Glutamatergic neuron (in vitro differentiated cells): ENCODE measurements at places on chromosomes 2 and 18. TPM values are rescaled to one million over a fixed set of nuclear protein-coding genes. Genes with fewer than 3 reads are reported as not detected.

The SLC30A3 gene
- total RNA-seq = 1.3 TPM

The HOXD11 gene
- total RNA-seq = not detected

The ST3GAL5 gene
- 46.5 TPM for total RNA-seq

The RUFY4 gene
- total RNA-seq = not detected

The SNRNP200 gene
- 136 TPM for total RNA-seq

The C2orf66 gene
- total RNA-seq = 0.34 TPM

The IL1R1 gene
- 0.17 TPM for total RNA-seq

The TSPYL6 gene
- total RNA-seq = 0.27 TPM

The FIGN gene
- total RNA-seq = 12.4 TPM

The TM4SF20 gene
- total RNA-seq = not detected

The CNDP1 gene
- total RNA-seq = 0.27 TPM

The MOGAT1 gene
- not detected for total RNA-seq

The C2orf80 gene
- total RNA-seq = not detected

The SULT1C2 gene
- not detected for total RNA-seq

The TMEM182 gene
- total RNA-seq = 5.8 TPM

The ATP6V1B1 gene
- not detected for total RNA-seq

The SNORC gene
- 2.4 TPM for total RNA-seq

The SPC25 gene
- total RNA-seq = 7.1 TPM

The CCL20 gene
- not detected for total RNA-seq

The NAT8 gene
- not detected for total RNA-seq

The SCN3A gene
- total RNA-seq = 22.2 TPM

The SPP2 gene
- not detected for total RNA-seq

The UGT1A5 gene
- total RNA-seq = not detected

The OSBPL1A gene
- 27.5 TPM for total RNA-seq

The HOXD9 gene
- 0.44 TPM for total RNA-seq

The KCNS3 gene
- total RNA-seq = 5.5 TPM

The IL1F10 gene
- not detected for total RNA-seq

The NLRC4 gene
- not detected for total RNA-seq

The CHRNA1 gene
- total RNA-seq = 161 TPM

The FMNL2 gene
- total RNA-seq = 166 TPM

The RNF152 gene
- 16.9 TPM for total RNA-seq

The FAM237A gene
- not detected for total RNA-seq

The PDCD1 gene
- total RNA-seq = not detected

The EIF2B4 gene
- total RNA-seq = 53.6 TPM

The SCYGR4 gene
- total RNA-seq = not detected

The LRATD1 gene
- total RNA-seq = 19.4 TPM

The SLC19A3 gene
- total RNA-seq = 1.7 TPM

The LIMS2 gene
- 0.29 TPM for total RNA-seq

The NOL4 gene
- 8.6 TPM for total RNA-seq

The CDH19 gene
- total RNA-seq = not detected

The CROCC2 gene
- not detected for total RNA-seq

The ARL4C gene
- total RNA-seq = 23.2 TPM

The PHOSPHO2 gene
- total RNA-seq = 9.6 TPM

The TTC31 gene
- 23.8 TPM for total RNA-seq

The NYAP2 gene
- 0.32 TPM for total RNA-seq

The VAMP8 gene
- total RNA-seq = 0.78 TPM

The ACMSD gene
- not detected for total RNA-seq

The KHK gene
- total RNA-seq = 5.3 TPM

The PSMA8 gene
- not detected for total RNA-seq

The CCNT2 gene
- 70.0 TPM for total RNA-seq

The PTH2R gene
- total RNA-seq = not detected

The GKN2 gene
- total RNA-seq = not detected

The C2orf78 gene
- not detected for total RNA-seq

The IFIH1 gene
- not detected for total RNA-seq
